Cortex of kidney (tissue), 1 donor: ENCODE measurements at places on chromosomes 2 and 18.

- DNase-seq, result no peak
Observed at GRCh38 chr18:64119916-64120315, 29.0 kb downstream of the LINC00305 start.

- DNase-seq, result no peak
Observed at GRCh38 chr18:53991805-53992204, 232.7 kb downstream of the MBD2 start.

DNA sequence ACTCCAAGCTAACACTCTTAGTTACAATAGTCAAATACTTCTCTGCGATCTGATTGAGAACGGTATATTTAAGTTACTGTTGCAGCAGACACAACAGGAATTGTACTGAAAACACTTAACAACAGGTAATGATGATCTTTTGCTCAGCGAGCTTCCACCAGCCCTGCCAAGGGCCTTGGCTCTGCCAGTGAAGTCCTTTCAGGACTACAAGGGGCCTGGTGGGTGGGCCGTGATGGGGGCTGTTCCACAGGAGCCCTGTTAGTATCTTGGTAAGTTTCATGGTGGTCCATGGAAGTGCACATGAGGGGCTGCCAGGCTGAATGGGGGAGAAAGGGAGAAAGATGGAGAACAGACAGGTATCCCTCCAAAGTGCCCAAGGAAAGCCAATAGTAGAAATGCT lies 178.6 kb upstream of the DOK6 start:
- DNase-seq, result no peak

- DNase-seq, result no peak
Observed at GRCh38 chr2:94861308-94862152, 9.7 kb upstream of the TEKT4 start.

- no peak for DNase-seq
Observed at GRCh38 chr2:237735798-237736197, 62.8 kb upstream of the RBM44 start.

- no peak for DNase-seq
Observed at GRCh38 chr18:3916082-3916481, 466.1 kb downstream of the TGIF1 start.

DNA sequence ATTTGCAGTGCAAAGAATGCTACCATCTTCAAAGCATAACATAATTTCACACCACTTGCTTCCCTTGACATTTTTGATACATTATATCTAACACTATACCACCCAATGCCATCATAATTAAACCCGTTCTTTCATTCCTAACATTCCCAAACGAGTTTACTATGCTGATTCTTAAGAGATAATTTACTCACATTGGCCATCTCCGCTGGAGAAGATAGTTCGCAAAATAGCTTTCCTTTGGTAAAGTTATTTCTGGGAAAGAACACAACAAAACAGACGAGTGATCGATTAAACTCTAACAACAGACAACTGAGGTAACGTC lies 716 bp downstream of the MMADHC start:
- DNase-seq, result no peak

GRCh38 chr2:119352357-119352756 lies 14.3 kb downstream of the C2orf76 start:
- DNase-seq, result no peak

- DNase-seq, result no peak
Observed at GRCh38 chr2:120677221-120677620, 58.4 kb upstream of the GLI2 start.

GRCh38 chr2:229273723-229274338 lies 2.7 kb upstream of the PID1 start:
- no peak for DNase-seq

- no peak for DNase-seq
Observed at GRCh38 chr2:33577084-33577483, 22.0 kb downstream of the FAM98A start.
